Kidney capillary endothelial cell (primary cell): ENCODE measurements at places on chromosomes 3 and 15.

DNA sequence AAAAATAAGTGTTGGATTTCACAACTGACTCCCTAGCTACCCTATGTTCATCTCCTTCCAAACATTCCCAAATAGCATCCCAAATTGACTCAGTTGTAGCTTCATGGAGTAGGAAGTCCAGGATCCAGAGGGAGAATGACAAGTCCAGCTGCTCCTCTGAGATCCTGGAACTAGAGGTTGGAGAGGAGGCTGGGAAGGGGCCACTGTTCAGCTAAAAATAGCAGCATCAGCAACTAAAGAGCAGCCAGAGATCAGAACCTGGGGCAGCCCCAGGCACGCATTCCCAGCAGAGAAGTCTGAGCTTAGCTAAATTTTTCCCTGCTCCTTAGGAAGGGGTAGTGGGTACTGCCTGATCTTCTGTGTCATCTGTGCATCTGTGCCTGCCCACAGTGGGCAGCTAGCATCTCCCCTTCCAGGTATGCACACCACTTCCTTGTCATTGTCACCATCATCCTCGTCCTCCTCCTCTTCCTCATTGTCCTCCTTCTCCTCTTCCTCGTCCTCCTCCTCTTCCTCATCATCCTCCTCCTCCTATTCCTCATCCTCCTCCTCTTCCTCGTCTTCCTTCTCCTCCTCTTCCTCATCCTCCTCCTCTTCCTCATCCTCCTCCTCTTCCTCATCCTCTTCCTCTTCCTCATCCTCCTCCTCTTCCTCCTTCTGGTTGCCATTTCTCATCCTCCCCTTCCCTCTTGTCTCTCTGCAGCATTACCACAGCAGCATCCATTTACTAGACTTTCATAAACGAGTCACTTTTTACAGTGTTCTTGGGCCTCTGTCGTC, 152.3 kb upstream of the ROPN1 start:
- DNase-seq = no peak

DNA sequence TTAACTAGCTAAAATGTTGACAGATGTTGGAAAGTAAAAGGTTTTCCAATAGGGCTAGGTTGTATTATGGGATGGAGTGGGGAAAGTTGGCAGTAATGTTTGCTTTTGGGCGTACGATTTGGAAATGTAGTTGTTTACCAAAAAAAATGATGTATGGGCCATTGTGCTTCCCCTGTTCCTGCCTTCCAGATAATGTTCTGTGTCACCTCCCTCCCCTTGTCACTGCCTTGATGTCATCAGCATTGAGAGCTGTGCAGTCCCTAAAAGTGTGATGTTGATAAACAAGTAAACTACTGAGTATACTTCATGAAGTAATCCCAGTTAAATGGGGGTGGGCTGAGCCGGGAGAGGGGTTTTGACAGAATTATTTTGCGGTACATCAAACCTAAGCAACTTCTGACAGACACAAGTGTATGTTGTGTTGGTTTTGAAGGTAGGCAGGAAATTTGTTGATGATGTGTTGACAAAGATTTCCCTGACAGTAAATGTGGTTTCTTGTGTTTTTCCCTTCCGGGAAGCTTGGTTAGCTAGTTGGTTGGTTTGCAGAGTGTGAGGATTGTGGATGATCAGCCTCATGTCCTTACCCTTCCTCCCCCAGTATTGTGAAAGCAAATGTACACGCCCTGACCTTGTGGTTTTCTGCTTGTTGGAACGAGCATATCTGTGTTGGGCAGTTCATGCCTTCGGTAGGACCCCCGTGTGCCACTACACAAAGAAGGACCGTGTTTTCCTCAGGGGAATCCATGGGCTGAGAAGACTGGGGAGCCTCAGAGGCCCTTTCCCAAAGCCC, 87.3 kb downstream of the PGPEP1L start:
- DNase-seq = no peak

DNA sequence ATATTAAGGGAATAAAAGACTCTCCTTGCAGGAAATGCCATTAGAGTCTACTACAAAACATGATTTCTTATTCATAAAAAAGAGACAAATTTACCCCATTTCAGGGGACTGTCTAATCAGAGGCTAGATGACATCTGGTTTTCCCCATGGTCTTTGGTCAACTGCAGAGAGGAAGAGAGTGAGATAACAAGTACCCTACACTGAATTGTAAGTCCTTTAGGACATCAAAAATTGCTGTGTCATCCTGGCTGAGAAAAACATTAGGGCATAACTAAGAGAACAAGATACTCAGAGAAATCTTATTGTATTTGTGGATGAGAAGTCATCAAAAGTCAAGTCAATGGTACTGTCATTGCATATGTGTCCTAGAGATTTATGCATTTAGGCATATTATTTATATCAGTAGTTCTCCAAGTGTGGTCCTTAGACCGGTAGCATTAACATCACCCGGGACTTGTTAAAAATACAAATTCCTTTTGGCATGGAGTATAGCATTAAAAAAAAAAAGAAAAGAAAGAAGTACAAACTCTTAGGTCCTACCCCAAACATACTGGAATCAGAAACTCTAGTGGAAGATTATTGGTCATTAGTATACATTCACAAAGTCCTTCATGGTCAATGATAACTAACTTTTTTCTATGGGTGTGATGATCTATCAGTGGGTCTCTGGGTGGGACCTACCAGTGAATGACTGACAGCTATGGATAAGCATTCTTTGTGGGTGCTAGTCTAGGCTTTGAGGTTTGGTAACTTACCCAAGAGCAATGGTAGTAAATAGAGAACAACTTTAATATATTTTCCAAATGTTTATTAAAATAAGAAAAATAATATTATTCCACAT, 29.0 kb upstream of the TBC1D5 start:
- DNase-seq = no peak

DNA sequence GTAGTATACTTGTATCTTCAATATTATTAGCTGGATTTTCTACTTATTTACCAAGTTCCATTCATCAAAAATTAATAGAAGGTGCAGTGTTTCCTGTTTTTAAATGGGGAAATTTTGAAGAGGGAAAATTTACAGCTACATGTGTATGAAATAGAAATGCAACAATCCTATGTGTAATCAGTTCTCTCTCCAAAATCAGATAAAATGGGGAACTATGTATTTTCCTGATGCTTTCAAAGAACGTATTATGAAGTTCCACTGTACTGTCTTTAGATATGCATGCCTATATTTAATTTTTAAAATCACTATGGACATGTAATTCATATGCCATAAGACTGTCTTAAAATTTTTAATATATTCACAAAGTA, 43.4 kb downstream of the DCUN1D1 start:
- no peak for DNase-seq

GRCh38 chr15:73965094-73965757, 26.9 kb downstream of the STOML1 start:
- DNase-seq = no peak

GRCh38 chr15:80567721-80568157, 127.4 kb upstream of the ABHD17C start:
- peak; percentile 83 for DNase-seq

GRCh38 chr15:51203797-51204196, 109.1 kb upstream of the TNFAIP8L3 start:
- DNase-seq = no peak

GRCh38 chr15:49918121-49918520, 200.9 kb downstream of the ATP8B4 start:
- no peak for DNase-seq

- DNase-seq = peak; percentile 25
Observed at GRCh38 chr3:187368251-187369088, at the start of gene RTP4. TSS of gene RTP4 (plus strand) at chr3:187368385. CDS start at chr3:187368442, 57 bp downstream.

DNA sequence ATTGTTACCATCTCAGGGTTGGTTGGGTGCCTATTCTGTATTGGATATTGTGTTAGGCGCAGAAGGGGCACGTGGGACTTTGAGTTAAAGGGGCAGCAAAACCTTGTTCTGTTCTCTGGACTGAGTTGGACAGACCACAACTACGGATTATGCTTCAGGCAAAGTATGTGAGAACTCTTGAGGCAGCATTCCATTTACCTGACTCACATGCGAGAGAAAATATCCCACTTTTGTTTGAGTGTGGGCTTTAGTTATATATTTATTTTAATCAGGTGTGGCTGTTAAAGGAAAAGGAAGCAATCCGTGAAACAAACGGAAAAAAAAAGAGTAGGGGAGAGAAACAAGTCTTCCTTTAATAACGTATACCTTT, 627 bp upstream of the PLS1 start:
- peak; percentile 30 for DNase-seq

GRCh38 chr3:71876135-71877105, 91.5 kb upstream of the PROK2 start:
- DNase-seq = no peak

GRCh38 chr3:159260049-159260662, 458.3 kb downstream of the MFSD1 start:
- peak; percentile 57 for DNase-seq
